ENCODE measurements at places on chromosomes 7 and 10.

- DNase-seq = no peak
Measured at GRCh38 chr10:132753596-132753995, 32.4 kb downstream of the NKX6-2 start.

GRCh38 chr7:131692131-131692960 lies 135.9 kb upstream of the PODXL start:
- DNase-seq = peak; percentile 49

DNA sequence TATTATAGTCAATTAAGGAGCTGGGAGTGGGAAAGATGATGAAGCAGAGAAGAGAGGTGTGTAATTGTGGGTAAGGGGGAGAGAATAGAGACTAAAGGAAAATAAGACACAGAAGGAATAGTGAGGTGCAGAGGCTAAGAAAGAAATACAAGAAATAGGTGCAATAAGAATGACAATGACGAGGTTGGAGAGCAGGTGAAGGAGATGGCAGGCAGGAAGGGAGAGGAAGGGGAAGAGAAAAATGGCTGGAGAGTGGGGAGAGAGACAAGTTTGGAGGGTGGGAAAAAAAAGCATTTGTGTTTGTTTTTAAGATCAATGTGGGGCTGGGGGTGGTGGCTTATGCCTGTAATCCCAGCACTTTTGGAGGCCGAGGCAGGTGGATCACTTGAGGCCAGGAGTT lies 27.6 kb upstream of the MKLN1 start:
- no peak for DNase-seq

DNA sequence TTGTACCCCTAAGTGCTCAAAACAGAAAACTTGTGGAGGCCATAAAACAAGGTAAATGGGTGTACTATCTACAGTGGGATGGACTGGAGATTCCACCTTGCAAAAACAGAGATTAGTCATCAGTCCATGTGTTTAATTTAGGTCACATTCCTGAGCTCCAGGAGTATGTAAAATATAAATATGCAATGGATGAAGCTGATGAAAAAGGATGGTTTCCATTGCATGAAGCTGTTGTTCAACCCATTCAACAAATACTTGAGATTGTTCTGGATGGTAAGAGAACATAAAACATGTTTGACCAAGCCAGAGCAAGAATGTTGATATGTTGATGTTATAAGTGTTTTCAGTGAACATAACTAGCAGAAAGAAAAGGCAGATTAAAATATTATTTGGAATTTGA lies 14.6 kb downstream of the ASB15 start:
- DNase-seq = peak; percentile 4

- DNase-seq = peak; percentile 92
Measured at GRCh38 chr10:60661637-60662036, 116.6 kb upstream of the CDK1 start.

GRCh38 chr7:26167303-26167934 lies 15.4 kb downstream of the NFE2L3 start:
- no peak for DNase-seq

DNA sequence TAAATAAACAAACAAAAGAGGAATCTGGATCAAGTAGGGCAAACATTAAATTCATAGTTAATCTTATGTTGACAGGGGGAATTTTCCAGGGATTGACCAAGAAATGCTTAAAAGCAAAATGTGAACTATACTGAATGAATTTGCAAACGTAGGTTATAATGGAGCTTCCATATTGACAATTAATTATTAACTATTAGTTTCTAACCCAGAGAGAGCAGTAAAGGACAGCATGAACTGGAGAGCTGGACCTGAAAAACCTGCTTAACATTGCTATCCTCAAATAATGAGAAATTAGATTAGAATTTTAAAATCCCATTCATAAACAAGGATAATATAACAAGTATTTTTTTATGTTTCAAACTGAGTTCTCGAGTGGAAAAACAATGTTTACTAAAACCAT lies 1089.6 kb downstream of the DNAJB9 start:
- DNase-seq = no peak

GRCh38 chr7:79684384-79684783 lies 230.9 kb upstream of the MAGI2 start:
- no peak for DNase-seq

- DNase-seq = no peak
Measured at GRCh38 chr10:131166486-131166885, 145.0 kb downstream of the TCERG1L start.

- DNase-seq = peak; percentile 37
Measured at GRCh38 chr7:92778972-92779371, 57.4 kb downstream of the CDK6 start.

GRCh38 chr7:116799916-116800315 lies 62.5 kb upstream of the CAPZA2 start:
- no peak for DNase-seq
